T-helper 2 cell (primary cell): ENCODE measurements at places on chromosomes 11 and 22.

DNA sequence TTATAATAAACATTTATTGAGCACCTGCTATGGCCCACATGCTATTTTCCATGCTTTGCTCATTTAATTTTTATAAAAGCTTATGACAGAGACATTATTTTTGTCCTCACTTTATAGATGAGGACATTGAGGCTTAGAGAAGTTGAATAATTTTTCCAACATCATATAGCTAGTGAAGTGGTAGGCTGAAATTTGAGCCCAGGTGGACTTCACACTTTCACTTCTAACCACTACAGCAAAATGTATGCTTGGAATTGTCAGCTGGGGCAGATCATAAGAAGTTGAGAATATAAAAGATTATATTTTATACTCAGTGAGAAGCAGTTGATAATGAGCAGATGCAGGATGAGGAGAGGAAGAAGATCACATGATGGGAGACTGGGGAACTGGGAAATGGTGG, 146.1 kb downstream of the LDLRAD3 start:
- no peak for DNase-seq

DNA sequence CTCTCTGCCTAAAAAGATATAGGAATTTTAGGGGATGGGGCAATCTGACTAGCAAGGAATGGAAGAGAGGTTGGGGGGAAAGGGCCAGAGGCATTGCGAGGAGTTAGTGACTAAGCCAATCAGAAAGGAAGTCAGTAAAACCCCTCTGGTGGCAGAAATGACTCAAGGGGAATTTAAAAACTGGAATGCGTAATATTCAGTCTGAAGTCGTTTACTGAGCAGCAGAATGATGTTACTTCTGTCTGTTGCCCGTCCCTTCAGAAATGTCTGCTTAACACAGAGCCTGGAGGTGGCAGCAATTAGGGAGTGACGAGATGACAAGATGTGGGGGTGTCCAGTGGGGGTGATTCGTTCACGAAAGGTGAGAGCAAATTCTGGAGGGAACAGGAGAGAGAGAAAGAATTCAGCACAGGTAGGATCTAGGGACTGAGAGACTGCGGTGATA, 107.7 kb upstream of the CLMP start:
- DNase-seq: no peak

GRCh38 chr11:94546162-94546470, 2.4 kb downstream of the FUT4 start:
- DNase-seq: no peak

GRCh38 chr11:119742263-119742861, 13.4 kb upstream of the NECTIN1 start:
- no peak for DNase-seq

DNA sequence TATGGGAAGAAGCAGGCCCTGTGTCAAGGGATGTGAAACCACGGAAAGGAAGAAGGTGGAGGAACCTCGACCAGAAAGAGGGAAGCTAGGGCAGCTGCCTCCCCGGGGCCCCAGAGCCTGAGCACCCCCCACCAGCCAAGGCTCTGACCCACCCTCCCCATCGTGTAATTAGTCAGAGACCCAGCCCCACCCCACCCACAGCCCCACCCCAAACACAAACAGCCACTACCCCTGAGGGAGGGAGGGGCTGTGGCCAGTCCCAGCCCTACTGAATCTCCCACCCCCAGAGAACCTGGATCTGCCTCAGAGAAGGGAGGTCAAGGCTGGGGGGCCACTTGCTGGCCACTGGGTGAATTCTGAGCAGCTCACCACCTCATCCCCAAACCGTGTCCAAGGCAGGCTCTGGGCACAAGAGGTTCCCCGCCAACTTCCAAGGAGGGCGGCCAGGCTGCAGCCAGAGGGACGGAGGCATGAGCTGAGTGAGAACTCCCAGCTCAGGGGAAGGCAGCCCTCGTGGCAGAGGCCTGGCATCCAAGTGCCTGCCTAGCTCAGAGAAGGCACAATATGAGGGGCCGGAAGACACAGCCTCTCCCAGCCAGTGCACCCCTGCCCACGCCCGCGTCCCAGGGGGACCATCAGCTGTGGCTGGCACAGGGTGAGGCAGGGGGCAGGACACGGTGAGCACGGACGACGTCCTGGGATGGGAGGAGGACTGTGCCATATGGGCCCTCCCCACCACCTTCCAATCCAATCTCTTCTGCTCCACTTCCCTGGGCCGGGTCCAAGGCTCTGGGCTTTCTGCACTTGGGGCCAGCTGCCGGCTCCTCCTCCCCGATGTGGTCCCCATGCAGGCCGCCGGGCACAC, 2.7 kb downstream of the PLXNB2 start:
- no peak for DNase-seq

DNA sequence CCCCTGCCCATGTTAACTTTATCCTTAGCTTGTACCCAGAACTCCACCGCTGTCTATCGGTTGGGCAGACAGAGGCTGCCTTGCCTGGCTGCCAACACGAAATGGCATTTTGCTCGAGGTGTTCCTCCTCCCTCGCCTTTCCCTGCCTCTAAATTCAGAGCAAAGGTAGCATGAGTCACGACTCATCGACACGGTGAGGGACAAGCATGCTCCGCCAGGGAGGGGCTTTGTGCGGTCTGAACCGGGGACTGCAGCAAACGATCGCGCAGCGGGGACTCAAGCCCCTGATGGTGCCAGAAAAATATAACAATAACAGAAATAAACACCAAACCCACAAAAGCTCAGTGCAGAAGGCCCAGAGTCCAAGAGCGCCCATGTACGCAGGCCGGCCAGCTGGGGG, 52.3 kb downstream of the RTL6 start:
- DNase-seq: no peak

DNA sequence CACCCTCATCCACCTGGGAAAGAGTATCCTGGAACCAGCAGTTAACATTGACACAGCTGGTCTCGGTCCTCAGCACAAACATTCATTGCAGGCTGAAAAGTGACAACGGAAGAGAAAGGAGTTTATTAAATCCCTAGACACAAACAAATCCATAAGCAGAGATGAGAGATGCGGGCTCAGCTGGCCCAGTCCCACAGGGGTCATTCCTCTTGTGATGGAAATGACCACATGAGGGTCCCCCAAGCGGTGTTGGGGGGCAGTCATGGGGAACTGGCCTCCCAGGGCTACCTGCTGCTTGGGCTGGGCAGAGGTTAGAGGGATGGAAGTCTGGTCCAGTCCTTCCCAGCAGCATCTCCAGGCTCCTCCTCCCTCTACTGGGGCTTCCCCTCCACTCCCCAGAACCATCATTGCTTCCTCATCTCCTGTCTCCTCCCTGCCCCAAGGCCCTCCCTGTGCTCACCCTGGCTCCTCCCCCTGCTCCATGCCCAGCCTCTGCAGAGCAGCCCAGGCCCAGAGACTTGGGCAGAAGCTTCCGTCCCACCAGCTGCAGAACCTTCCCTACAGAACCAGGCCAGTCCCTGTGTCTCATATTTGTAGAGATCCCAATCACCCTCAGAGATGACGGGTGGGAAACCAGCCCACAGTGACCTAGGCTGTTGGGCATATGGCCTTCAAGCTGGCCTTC, 5.4 kb upstream of the IGLL5 start:
- no peak for DNase-seq

DNA sequence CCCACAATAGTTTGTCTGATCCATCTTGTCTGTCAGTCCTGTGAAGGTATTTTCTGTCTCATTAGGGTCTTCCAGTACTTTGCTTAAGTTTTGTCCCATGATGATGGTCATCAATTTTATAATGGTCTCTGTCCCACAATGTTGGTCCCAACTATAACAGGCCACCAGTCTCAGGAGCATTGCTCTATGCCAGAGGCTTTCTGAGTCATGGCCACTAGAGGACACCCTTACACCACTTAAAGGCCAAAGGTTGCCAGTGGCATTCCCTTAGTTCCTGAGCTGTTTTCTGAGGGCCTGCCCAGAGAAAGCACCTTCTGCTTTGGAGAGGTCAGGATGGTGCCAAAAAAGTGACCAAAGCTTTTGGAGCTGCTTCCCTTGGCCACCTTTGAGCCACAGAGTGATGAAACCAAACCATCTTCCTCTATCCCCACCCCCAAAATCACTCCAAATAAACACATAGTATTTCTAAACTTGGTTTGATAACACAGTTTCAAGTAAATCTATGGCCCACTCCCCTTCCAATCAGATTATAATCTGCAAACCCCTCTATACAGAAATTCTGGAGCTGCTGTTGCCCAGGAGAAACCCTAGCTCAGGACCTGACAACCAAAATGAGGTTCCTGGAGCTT, 19.3 kb downstream of the EIF3F start:
- peak; percentile 32 for DNase-seq

- DNase-seq: no peak
These were observed 21.4 kb upstream of the AQP11 start for GRCh38 chr11:77568306-77568705.

DNA sequence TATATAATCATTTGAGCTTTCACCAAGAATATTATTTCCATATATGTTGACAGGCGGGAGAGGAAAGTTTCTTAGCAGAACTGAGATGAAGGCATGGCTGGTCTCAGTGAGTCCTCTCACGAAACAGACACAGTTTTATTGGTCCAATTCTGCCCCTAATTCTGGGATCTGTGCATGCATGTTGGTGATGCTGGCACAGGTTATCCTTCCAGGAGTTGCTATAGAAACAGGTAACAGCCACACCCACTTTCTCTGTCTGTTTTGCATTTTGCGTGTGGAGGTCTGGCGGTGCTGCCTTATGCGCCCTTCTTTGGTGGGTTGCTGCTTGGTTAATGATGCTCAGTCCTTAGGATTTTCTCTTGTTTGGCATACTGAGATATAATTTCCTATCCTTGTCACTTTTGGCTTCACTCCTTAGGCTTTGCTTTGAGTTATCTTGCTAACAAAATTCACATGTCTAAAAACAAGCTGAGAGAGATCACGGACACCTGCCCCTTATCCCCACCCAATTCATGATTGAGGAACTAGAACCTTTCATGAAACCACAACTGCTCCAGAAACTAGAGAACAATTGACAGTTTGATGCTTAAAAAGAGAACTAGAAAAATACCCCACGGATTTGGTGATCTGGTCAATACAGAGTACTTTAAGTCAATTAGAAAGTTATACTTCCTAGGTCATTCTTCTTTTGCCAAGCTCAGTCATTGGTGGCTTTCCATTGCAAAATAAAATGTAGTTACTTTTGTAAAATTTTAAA, 189.3 kb downstream of the FAT3 start:
- no peak for DNase-seq

DNA sequence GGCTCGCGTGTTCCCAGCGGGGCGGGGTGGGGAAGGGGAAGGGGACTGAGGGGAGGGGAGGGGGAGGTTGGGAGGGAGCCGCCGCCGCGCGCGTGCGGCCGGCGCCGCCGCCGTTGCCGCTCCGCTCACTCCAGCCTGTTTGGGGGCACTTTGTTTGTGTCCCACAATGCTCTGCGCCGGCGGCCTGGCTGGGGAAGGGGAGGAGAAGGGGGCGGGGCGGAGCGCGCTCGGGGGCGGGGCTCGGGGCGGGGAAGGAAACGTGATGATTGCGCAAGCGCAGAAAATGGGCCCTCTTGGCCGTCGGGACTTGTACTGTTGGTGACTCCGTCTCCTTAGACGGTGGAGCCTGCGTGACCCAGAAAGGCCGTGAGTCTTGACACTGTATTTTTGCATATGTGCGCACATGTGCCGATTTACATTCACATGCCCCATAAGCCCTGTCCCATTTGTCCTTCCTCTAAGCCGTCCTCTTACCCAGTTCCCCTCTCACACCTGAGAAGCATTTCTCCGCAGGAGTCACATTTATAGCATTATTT, at the start of gene ZBTB44:
TSS of gene ZBTB44 (minus strand) at position 168 of the 536 bp plus-strand sequence. CDS start 53,044 bp downstream, outside the sequence.
- DNase-seq: peak; percentile 89

DNA sequence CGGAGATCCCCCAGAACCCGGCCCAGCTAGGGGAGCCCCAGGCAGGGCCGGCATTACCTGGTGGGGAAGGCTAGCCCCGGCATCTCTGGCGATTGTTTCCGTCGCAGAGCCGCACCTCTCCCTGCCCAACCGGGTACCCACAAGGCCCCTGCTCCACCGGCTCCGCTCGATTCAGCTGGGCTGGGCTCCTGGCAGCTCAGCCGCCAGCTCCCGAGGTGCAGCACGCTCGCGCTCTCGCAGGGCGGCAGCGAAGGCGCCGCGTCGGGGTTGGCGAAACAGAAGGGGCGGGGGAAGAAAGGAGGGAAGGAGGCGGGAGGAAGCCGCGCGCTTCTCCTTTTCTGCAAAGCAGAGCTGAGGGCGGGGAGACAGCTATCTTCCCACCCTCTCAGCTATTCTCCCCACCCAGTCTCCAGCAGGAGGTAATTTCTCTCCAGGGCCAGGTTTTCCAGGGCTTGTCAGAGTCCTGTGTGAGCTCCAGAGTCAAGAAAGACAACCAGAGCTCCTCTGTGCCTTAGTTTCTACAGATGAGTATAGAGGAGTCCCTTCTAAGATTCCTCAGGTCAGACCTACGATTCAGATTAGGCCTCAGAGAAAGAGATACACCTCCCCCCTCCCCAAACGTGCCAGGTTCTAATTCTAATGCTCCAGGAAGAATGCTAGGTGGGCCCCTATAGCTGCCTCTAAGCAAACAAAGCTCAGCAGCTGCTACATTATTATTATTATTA, 62.0 kb downstream of the PAK1 start:
- peak; percentile 50 for DNase-seq

GRCh38 chr11:1000357-1001278, 35.9 kb downstream of the MUC6 start:
- no peak for DNase-seq

GRCh38 chr11:44315947-44316658, 6.2 kb upstream of the ALX4 start:
- DNase-seq: no peak

DNA sequence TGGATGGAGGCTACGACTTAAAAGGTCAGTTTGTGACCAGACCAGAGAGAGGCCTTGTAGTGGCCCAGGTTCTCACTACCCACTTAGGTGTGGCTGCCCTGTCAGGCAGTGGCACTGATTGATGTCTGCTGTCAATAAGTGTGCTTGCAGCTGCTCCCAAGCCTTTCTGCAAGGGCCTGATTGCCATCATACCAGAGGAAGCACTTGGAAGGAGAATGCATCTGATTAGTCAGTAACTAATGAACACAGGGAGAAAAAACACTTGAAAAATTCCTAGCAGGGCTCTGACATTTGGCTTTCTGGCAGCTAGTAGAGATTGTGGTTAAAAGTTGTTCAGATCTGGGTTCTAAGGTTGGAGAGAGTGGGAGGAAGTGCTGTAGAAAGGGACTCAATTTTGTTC, 107.5 kb downstream of the NAV2 start:
- no peak for DNase-seq

DNA sequence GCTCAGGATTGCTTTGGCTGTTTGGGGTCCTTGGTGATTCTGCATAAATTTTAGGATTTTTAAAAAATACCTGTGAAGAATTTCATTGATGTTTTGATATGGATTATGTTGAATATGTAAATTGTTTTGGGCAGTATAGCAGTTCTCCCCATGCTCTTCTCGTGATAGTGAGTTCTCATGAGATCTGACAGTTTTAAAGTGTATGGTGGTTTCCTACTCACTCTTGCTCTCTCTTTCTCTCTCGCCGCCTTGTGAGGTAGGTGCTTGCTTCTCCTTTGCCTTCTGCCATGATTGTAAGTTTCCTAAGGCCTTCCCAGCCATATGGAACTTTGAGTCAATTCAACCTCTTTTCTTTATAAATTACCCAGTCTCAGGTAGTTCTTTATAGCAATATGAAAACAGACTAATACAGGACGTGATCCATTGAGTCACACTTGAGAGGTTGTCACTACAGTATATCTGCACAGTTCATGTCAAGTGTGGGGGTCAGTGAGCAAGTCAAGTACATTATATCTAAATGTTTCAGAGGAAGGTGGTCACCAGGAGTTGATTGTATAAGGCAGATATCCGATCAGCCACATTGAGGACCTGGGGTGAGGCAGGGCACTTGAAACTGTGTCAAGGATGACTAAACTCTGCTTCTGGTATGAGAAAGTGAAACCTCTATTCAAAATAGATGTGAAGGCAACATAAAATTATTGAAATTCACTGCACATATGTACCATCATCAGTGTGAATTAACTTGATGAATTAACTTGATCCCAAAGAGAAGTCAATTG, 70.7 kb upstream of the CCDC179 start:
- no peak for DNase-seq
